Neural progenitor cell (in vitro differentiated cells): ENCODE measurements at places on chromosomes 4 and X. TPM values are rescaled to one million over a fixed set of nuclear protein-coding genes. Genes with fewer than 3 reads are reported as not detected.

The MAGED4B gene
- total RNA-seq = 65.8 and 98.9 TPM in 2 replicates

The EDNRA gene
- total RNA-seq = 2.9 and 3.4 TPM in 2 replicates

The ARMCX4 gene
- 8.8 and 14.1 TPM in 2 replicates for total RNA-seq

DNA sequence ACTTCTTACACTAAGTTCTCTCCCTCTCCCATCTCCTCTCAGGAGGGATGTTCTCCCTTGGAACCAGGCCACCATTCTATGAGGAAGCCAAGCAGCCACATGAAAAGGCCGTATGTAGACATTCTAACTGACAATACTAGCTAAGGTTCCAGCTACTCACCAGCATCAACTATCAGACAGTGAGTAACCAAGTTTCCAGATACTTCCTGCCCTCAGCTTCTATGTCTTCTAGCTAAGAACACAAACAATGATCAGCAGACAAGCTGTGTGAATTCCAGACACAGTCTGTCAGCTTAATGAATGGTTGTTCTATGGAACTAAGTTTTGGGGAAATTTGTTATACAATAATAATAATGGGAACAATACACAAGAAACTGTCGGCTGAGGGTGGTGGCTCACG, 50.8 kb downstream of the SMIM14 start:
- DNase-seq = no peak

DNA sequence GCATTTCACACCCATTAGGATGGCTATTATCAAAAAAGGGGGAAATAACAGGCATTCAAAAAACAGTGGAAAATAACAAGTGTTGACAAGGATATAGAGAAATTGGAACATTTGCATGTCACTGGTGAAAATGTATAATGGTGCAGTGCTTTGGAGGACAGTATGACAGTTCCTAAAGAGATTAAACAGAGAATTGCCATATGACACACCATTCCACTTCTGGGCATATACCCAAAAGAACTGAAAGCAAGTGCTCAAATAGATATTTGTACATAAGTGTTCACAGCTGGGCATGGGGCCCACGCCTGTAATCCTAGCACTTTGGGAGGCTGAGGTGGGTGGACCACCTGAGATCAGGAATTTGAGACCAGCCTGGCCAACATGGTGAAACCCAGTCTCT, 348.1 kb downstream of the NR3C2 start:
- no peak for DNase-seq

DNA sequence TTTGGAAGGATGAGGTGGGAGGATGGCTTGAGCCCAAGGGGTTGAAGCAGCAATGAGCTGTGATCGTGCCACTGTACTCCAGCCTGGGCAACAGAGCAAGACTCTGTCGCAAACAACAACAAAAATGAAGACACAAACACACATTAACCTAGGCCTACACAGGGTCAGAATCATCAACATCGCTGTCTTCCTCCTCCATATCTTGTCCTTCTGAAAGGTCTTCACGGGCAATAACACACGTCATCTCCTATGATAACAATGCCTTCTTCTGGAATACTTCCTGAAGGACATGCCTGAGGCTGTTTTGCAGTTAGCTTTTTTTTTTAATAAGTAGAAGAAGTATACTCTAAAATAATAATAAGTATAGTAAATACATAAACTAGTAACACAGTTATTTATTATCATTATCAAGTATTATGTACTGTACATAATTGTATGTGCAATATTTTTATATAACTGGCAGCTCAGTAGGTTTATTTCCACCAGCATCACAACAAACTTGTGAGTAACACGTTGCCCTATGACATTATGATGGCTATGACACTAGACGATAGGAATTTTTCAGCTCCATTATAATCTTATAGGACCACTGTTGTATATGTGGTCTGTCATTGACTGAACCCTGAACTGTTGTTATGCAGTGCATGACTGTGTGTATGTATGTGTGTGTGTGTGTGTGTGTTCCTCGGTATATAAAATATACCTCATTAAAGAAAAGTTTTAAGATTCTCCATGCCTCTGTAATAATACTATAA, 69.2 kb upstream of the MAML3 start:
- no peak for DNase-seq

DNA sequence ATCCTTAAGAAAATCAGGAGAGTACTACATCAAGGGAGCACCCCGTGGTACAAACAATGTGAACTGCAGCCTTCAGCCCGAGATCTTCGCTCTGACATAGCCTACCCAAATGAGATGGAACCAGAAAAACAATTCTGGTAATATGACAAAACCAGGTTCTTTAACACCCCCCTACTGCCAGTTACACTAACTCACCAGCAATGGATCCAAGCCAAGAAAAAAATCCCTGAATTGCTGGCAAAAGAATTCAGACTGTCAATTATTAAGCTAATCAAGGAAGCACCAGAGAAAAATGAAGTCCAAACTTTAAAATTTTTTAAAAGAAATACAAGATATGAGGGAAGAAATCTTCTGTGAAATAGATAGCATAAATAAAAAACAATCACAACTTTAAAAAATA, 101.7 kb upstream of the KLF8 start:
- no peak for DNase-seq

DNA sequence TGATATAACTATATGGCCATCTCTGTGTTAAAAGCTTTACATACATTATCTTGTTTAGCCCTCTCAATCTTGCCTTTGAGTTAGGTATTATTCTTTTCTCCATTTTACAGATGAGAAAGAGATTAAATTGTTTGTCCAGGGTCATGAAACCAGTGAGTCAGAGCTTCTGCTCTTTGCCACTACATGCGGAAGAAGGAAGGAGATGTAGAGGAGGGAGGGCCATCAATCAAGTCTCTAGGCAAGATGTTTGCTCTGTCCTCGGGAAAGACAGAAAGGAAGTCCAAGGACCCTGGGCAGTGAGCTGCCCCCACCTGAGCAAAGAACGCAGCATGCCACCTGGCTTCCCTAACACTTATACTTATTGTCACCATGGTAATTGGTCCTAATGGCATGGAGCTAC, 133.7 kb upstream of the IL1RAPL2 start:
- no peak for DNase-seq

- peak; percentile 10 for DNase-seq
Measured at GRCh38 chr4:123244137-123244536, 152.5 kb upstream of the SPRY1 start.

GRCh38 chr4:23484689-23485088, 405.2 kb downstream of the PPARGC1A start:
- peak; percentile 38 for DNase-seq

DNA sequence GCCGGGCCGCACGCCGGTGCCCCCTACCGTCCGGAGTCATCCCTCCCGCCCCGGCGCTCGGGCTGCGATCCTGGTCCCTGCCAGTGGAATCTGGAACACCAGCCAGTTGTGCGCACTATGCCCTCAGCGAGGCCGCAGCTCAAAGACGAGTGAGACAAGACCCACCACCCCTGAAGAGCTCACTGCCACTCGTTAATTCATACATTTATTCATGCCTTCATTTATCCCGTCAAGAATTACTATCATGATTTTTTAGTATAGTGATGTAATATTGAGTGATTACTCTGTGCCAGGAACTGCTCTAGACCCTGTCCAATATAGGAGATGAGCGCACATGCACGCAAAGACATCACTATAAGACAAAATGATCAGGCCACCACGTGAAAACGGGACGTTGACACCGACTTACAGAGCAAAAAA, 247 bp upstream of the PPA2 start:
- no peak for DNase-seq

DNA sequence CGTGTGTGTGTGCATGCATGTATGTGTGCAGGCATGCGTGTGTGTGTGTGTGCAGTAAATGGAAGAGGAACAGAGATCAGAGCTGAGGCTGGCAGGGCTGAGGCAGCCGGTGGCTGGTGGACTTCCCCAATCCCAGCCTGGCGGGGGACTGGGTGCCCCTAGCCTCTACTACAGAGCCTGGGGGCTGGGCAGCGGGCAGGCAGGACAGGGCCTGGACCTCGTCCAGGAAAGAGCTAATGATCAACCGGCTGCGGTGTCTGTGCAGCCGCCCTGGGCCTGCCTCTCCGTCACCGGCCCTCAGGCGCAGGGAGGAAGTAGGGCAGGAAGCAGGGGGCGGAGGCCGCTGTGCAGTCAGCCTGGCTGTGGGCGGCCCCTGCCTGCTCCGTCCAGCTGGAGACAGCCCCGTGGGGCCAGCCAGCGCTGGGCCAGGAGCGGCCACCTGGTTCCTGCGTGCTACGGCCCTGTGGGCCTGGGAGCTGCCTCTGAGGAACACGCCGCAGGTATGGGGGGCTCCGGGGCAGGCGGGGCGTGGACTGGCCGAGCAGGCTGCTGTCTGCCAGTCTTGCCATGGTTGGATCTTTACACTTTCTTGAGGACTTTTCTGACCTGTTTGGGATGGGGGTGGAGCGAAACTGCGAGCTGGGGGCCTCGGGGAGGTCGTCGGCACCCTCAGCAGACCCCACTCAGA, at the start of gene SH3TC1:
Gene SH3TC1 (plus strand): TSS at position 385 of the 688 bp plus-strand sequence. CDS start 5,905 bp downstream, outside the sequence.
- DNase-seq = peak; percentile 26
